CD8-positive, alpha-beta memory T cell (primary cell): ENCODE measurements at places on chromosomes 5 and 9.

DNA sequence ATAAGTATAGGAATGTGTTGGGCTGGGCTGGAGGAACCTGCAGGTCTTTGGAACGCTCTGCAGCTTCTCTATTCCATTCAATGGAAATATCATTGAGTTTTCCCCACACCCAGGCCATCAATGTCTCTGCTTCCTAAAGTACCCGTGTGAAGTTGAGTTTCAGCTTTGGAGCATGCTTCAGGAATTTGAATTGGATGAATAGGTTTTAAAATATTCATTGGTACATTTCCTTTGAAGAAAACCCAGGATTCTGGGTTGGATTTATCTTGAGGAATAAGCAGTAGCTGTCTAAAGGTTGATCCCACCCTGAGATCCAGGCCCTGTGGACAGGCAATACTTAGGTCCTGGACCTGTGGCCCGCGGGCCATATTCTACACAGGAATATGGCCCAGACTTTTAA lies 37.3 kb downstream of the INSYN2B start:
- DNase-seq = no peak

- peak; percentile 21 for DNase-seq
Observed at GRCh38 chr9:127612939-127613582, 984 bp downstream of the STXBP1 start.

- DNase-seq = no peak
Observed at GRCh38 chr5:69367697-69368279, 1.5 kb downstream of the AK6 start.

GRCh38 chr5:56357426-56357825 lies 124.3 kb upstream of the ANKRD55 start:
- no peak for DNase-seq

GRCh38 chr9:20568400-20568799 lies 53.9 kb downstream of the MLLT3 start:
- DNase-seq = no peak

- no peak for DNase-seq
Observed at GRCh38 chr5:20575571-20575970, 587.6 kb upstream of the CDH18 start.
